ENCODE measurements at places on chromosomes 4 and X.

GRCh38 chr4:182801636-182802035, 115.5 kb downstream of the DCTD start:
- no peak for DNase-seq

DNA sequence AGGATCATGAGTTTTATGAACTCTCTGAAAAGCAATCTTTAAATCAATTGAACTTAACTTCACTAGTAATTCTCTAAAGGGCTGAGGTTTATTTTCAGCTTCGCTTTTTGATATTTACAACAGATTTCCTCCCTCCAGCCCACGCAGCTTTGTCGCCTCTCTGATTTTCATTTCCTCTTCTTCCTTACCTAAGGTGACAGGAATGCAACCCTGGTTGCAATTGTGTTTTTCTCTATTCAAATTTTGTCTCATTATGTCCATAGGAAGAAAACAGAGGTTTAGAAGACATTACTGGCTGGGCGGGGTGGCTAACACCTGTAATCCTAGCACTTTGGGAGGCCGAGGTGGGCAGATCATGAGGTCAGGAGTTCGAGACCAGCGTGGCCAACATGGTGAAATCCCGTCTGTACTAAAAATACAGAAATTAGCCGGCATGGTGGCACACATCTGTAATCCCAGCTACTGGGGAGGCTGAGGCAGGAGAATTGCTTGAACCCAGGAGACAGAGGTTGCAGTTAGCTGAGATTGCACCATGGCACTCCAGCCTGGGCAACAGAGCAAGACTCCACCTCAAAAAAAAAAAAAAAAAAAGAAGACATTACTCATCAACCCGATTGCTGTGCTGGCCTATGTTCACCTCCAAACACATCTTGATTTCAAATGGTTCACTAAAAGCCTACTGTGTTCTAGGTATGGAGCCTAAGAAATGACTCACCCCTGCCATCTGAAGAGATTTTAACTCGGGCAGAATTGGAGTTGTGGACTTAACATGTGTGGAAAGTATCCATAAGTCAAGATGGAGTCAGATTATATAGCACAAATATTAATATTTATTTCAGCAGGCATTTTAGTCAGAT, 36.8 kb downstream of the VSIG4 start:
- no peak for DNase-seq

- no peak for DNase-seq
These were observed 152.3 kb downstream of the AMELX start for GRCh38 chrX:11445540-11445939.

- DNase-seq = no peak
These were observed 13.9 kb downstream of the FOXP3 start for GRCh38 chrX:49250578-49250977.

DNA sequence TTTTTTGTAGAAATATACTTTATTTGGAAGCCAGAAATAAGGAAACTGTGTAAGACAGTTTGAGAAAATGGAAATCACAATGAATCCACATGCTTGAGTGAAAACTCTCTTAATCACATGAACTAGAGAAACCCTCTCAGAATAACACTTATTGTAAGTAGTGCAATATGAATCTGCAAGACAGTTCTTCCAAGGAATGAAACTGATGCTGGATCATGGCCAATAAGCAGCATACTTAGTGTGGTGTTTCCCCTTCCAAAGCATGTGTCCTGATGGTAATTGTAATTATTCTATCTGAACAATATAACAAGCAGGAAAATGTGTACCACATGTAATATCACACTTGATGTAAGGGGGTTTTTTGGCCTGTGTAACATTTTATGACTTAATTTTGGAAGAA, 1870.5 kb upstream of the TENM3 start:
- DNase-seq = no peak

DNA sequence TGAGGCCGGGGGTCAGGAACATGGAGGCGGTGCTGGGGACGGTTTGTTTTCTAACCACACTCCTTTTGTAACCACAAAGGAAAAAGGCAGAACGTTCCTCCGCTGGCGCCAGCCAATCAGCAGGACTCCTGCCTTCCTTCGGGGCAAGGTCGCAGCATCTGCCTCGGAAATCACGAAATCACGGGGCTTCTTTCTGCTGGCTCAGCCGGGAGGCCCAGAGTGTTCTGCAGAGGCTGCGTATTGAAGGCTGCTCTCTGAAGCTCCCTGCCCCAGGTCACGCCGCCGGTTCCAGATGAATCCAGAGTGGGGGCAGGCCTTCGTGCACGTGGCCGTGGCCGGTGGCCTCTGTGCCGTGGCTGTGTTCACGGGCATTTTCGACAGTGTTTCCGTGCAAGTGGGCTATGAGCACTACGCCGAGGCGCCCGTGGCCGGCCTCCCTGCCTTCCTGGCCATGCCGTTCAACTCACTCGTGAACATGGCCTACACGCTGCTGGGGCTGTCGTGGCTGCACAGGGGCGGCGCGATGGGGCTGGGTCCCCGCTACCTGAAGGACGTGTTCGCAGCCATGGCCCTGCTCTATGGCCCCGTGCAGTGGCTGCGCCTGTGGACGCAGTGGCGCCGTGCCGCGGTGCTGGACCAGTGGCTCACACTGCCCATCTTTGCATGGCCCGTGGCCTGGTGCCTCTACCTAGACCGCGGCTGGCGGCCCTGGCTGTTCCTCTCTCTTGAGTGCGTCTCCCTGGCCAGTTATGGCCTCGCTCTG, 9.4 kb downstream of the TMEM187 start:
- no peak for DNase-seq

DNA sequence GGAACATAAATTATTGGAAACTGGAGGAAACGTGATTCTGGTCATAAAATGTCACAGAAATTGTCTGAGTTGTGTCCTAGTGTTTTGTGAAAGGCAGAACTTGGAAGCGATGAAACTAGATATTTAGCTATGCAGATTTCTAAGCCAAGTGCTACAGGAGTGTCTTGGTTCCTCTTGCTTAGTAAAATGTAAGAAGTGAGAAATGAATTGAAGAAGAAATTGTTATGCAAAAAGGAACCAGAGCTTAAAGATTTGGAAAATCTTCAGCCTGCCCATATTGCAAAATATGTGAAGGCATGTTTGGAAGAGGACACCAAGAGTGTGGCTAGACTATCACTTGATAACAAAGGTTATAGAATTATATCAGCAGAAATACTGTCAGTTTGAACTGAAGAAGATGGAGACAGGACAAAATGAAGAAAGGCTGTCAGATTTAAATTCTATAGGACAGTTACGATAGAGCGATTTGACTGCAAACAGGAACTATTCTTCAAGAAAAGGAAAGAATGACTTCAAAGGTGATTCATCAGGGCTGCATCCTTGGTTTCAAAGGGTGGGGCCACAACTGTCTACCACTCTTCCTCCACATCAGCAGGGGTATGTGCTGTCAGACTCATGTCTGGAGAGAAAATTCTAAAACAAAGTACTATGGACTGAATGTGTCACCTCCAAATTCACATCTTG, 9.4 kb upstream of the CDS1 start:
- DNase-seq = peak; percentile 63

- peak; percentile 53 for DNase-seq
These were observed 32.3 kb downstream of the HDAC8 start for GRCh38 chrX:72540318-72540717.

Data from cardiac fibroblast (primary cell).